SJSA1 (cell line): ENCODE measurements at places on chromosomes 2 and 18.

DNA sequence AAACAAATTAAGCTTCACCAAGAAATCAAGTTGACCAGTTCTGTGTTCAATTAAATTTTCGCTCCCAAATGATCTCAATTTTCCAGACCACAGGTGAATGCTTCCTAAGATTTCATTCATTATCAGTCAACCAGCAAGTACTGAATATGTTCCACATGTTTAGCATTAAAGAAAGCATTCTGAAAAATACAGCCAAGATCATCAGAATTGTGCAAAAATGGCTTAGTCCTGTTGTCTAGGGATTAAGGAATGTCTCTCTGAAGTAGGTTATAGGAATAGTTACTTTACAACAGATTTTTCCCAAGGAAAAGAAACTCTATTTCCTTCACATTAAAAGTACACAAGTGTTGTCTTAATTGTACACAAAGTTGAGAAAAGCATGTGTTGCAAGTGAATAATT is 69.2 kb downstream of the NRXN1 start:
- H3K27ac ChIP-seq: no peak overlapping the region
- H3K36me3 ChIP-seq: no peaks in the 10 kb centered on the region
- DNase-seq: no peak
- no peak overlapping the region for H3K4me3 ChIP-seq
- no peaks in the 10 kb centered on the region for H3K27me3 ChIP-seq
- H3K4me1 ChIP-seq: no peaks in the 10 kb centered on the region

- no peaks in the 10 kb centered on the region for H3K36me3 ChIP-seq
- H3K4me3 ChIP-seq: no peak overlapping the region
- 0 out of 2 replicates have a peak, but pooled peaks cover 4% of the 10 kb centered on the region for H3K4me1 ChIP-seq
- peak; percentile 9 for DNase-seq
- no peaks in the 10 kb centered on the region for H3K27me3 ChIP-seq
- H3K27ac ChIP-seq: no peak overlapping the region
Measured at GRCh38 chr2:32136097-32136496, 29.6 kb upstream of the SLC30A6 start.

DNA sequence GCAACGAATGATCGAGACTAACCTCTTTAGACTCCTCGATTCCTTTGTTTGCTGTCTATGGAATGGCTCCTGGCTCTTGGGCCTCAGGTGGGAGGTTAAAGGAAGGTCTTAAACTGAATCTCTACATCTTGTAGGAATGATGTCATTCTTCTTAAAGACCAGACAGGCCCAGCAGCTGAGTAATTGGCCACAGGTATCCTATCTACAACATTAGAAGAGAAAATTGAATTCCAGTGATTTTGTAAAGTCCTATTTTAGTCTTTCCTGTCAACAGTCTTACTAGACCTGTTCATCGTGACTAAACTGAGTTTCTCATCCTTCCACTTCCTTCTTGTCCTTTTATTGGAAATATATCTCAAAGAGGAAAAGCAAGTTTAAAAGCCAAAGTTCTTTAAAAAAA is 274.8 kb downstream of the ALPK2 start:
- peaks cover 60% of the 10 kb centered on the region for H3K36me3 ChIP-seq
- DNase-seq: no peak
- H3K27me3 ChIP-seq: no peaks in the 10 kb centered on the region
- no peak overlapping the region for H3K4me3 ChIP-seq

DNA sequence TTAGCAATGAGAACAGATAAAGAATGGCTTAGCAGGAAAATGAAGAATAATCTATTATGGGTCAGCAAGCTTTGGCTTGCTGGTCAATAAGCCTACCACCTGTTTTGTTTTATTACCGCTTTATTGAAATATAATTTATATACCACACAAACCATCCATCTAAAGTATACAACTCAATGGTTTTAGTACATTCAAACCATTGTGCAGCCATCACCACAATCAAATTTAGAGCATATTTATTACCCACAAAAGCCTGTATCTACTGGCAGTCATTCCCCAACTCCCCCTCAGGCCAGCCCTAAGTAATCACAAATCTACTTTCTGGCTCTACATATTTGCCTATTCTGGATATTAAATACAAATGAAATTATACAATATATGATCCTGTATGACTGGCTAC is 17.2 kb downstream of the PPP3R1 start:
- H3K4me1 ChIP-seq: peaks cover 59% of the 10 kb centered on the region
- peaks cover 7% of the 10 kb centered on the region; the same call in 1 of the 2 replicates for H3K36me3 ChIP-seq
- no peaks in the 10 kb centered on the region for H3K27me3 ChIP-seq
- no peak overlapping the region for H3K27ac ChIP-seq

GRCh38 chr2:188983427-188984064 is 9.4 kb downstream of the COL3A1 start:
- no peak overlapping the region for H3K27ac ChIP-seq
- no peak overlapping the region for H3K4me3 ChIP-seq
- H3K27me3 ChIP-seq: no peaks in the 10 kb centered on the region
- no peak for DNase-seq

DNA sequence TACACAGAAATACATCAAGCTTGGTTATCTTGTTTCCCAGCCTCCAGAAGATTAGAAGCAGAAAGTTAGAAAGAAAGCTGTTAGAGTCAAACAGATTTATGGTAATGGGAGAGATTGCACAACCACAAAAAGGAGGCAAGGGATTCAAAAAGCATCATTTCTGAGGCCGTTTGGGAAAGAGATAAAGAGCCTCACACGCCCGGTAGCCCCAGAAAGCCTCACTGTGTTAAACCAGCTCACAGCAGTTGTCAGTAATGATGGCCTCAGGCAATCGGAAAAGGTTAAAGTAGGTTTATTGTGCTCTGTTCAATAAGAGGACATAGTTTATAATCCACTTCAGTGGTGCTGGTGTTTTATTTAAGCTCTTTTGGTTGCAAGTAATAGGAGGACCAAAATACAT is 111.3 kb downstream of the DCC start:
- no peak for DNase-seq
- no peak overlapping the region for H3K4me3 ChIP-seq

DNA sequence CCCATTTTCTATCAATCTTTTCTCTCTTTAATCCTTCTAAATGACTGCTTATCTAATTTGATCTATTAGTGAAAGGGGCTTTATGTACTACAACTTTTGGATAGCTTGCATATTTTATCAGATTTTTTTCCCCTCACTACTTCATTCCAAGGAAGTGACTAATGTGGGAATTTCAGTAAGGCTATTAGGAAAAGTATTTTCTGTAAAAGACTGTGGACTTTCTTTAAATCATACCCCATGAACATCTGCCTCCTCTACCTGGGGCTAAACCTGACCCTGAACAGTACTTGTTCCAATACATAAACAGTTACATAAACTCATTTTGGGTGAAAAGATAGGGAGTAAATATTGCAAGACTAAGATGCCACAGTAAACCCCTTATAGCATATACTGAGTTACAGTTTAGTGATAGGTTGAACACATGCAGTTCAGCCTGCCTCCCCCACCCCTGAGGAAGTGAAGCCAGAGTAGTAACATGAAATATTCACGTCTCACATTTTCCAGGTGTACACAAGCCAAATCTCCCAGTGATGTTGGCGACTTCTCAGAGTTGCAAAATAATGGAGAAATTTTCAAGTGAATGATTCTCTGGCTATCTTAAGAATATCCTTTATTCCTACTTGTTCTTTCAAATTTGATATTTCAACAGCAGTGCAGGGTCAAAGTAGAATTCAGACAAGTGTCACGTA is 590.9 kb upstream of the ZEB2 start:
- H3K27me3 ChIP-seq: no peaks in the 10 kb centered on the region
- H3K36me3 ChIP-seq: no peaks in the 10 kb centered on the region
- H3K4me1 ChIP-seq: peaks cover 14% of the 10 kb centered on the region
- peak; percentile 48 for DNase-seq
- H3K27ac ChIP-seq: peak overlapping the region; percentile 34

- DNase-seq: no peak
- H3K4me3 ChIP-seq: no peak overlapping the region
- H3K4me1 ChIP-seq: no peaks in the 10 kb centered on the region
- H3K27me3 ChIP-seq: no peaks in the 10 kb centered on the region; the same call in 1 of the 2 replicates
- no peaks in the 10 kb centered on the region for H3K36me3 ChIP-seq
Measured at GRCh38 chr2:74228772-74229171, 30.4 kb downstream of the MTHFD2 start.

GRCh38 chr2:78147466-78147865 is 625.3 kb upstream of the LRRTM4 start:
- no peak overlapping the region for H3K4me3 ChIP-seq
- H3K36me3 ChIP-seq: no peaks in the 10 kb centered on the region
- no peak for DNase-seq
- H3K27me3 ChIP-seq: no peaks in the 10 kb centered on the region
- H3K27ac ChIP-seq: no peak overlapping the region

GRCh38 chr2:173021939-173022371 is 53.7 kb upstream of the MAP3K20 start:
- no peak overlapping the region for H3K27ac ChIP-seq
- no peak overlapping the region for H3K4me3 ChIP-seq
- H3K36me3 ChIP-seq: no peaks in the 10 kb centered on the region
- peaks cover 7% of the 10 kb centered on the region for H3K4me1 ChIP-seq

DNA sequence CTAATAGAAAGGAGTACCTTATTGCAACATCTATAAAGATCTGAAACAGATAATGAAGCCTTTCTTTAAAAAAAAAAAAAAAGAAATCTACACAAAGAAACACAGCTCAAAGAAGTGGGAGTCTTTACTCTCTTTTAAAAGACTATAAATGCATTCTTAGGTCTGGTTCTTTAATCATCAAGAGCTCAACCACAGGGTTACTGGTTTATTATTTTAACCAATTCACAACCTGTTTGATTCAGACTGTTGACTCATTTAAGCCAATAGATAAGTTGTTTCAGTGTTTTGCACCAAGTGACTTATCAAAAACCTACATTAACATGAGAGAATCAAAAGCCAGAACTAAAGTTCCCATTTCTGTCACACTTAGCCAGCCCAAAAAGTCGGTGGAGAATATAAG is 93.1 kb downstream of the TCF4 start:
- H3K27ac ChIP-seq: no peak overlapping the region
- H3K4me1 ChIP-seq: peaks cover 39% of the 10 kb centered on the region
- H3K36me3 ChIP-seq: no peaks in the 10 kb centered on the region
- no peaks in the 10 kb centered on the region for H3K27me3 ChIP-seq

DNA sequence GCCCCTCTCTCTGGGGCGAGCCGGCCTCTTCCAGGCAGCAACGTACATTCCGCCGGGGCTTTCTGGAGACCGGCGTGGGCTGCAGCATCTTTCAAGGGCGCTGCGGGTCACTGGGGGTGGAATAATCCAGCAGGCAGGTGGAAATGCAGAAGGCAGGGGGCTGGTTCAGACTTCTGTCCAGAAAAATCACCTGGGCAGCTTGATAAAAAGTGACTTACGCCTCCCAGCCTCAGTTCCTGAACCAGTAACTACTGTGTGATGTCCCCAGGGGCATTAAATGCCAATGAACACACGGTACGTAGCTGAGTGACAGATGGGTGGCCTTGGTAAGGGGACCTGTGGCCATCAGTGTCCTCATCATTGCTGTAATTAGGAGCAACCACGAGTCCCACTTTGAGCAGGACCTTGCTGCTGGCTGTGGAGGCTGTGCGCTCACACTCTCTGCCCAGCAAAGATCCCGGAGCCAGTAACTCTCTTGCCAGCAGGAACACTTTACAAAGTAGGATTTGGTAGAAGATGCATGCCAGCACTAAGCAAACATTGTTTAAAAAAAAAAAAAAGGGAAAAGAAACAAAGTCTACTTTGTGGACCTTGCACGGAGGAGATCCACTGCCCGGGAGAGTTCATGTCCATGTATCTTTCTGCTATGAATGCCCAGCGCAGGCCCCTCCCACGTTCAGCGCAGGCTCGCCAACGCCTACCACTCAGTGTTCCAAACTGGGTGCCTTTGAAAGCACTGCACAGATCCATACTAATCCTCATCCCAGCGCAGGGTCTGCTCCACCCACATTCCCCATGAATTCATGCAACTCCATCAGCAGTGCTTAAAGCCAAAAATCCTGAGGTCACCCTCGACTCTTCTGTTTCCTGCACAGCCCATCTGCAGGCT is 177.3 kb downstream of the HDAC4 start:
- H3K4me1 ChIP-seq: peaks cover 31% of the 10 kb centered on the region
- DNase-seq: no peak
- no peak overlapping the region for H3K27ac ChIP-seq
- no peaks in the 10 kb centered on the region for H3K36me3 ChIP-seq
- H3K4me3 ChIP-seq: no peak overlapping the region
- H3K27me3 ChIP-seq: no peaks in the 10 kb centered on the region

DNA sequence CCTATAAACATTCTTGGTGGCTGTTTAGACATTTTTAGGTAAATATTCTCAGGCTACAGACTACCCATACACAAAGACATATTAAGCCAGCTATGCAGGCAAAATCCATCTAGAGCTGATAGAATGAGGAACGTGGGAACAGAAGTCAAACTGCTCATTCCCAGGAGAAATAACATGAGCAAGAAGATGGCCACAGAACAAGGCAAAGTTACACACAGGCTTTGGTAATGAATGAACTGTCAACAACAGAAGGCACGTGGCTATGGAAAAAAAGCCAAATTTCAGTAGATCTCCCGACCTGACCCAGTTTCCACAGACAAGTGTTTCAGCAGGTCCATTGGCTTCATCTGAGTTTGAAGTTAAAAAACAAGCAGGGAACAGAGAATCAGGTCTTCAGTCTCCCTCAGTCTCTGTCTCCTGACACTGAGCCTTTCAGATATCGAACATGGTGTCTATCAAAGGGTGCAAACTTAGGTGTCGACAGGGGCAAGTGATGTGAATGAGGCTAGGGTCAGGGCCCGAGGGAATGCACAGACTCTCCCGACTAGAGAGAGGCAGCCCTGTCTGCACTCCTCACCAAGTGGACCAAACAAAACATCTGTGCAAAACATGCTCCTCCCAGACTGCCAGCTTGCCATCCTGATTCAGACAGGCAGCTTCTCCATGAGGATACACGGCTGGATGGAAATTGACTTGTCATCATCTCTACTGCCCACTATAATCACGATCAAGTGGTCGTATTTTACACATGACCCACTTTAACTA is 25.9 kb downstream of the SIGLEC15 start:
- H3K27ac ChIP-seq: no peak overlapping the region
- H3K4me3 ChIP-seq: no peak overlapping the region
- no peak for DNase-seq
- no peaks in the 10 kb centered on the region for H3K4me1 ChIP-seq
- H3K27me3 ChIP-seq: no peaks in the 10 kb centered on the region

- no peaks in the 10 kb centered on the region for H3K36me3 ChIP-seq
- peaks cover 20% of the 10 kb centered on the region for H3K4me1 ChIP-seq
- H3K27ac ChIP-seq: no peak overlapping the region
- H3K4me3 ChIP-seq: no peak overlapping the region
Measured at GRCh38 chr18:25834061-25834460, 256.4 kb downstream of the SS18 start.

- H3K4me3 ChIP-seq: no peak overlapping the region
- H3K27ac ChIP-seq: peak overlapping the region; percentile 96
- H3K27me3 ChIP-seq: no peaks in the 10 kb centered on the region
- peak; percentile 78 for DNase-seq
Measured at GRCh38 chr18:47969816-47970215, 39.4 kb upstream of the SMAD2 start.

- peaks cover 35% of the 10 kb centered on the region for H3K4me1 ChIP-seq
- peak; percentile 62 for DNase-seq
- H3K4me3 ChIP-seq: no peak overlapping the region
- H3K27ac ChIP-seq: peak overlapping the region; percentile 39
Measured at GRCh38 chr2:23381084-23381483, 3.9 kb upstream of the KLHL29 start.

- H3K4me1 ChIP-seq: no peaks in the 10 kb centered on the region
- no peak overlapping the region for H3K27ac ChIP-seq
- no peak for DNase-seq
- no peak overlapping the region for H3K4me3 ChIP-seq
- no peaks in the 10 kb centered on the region for H3K27me3 ChIP-seq
- no peaks in the 10 kb centered on the region for H3K36me3 ChIP-seq
Measured at GRCh38 chr2:102788216-102788884, 26.5 kb downstream of the TMEM182 start.

- H3K4me1 ChIP-seq: no peaks in the 10 kb centered on the region
- H3K27ac ChIP-seq: no peak overlapping the region
- no peaks in the 10 kb centered on the region for H3K36me3 ChIP-seq
- no peak for DNase-seq
Measured at GRCh38 chr18:60892855-60893254, 440.4 kb upstream of the CDH20 start.
